ENCODE measurements at places on chromosomes 6 and 20. TPM values are rescaled to one million over a fixed set of nuclear protein-coding genes. Genes with fewer than 3 reads are reported as not detected.
A peak's percentile ranks its signal among the peaks of the same experiment; 100 is the strongest.

- no peak overlapping the region for H3K27ac ChIP-seq
- no peaks in the 10 kb centered on the region for H3K27me3 ChIP-seq
- DNase-seq = no peak
- no peaks in the 10 kb centered on the region for H3K4me1 ChIP-seq
- H3K4me3 ChIP-seq = no peak overlapping the region
Measured at GRCh38 chr20:19897891-19898290, 119.3 kb upstream of the NAA20 start.

DNA sequence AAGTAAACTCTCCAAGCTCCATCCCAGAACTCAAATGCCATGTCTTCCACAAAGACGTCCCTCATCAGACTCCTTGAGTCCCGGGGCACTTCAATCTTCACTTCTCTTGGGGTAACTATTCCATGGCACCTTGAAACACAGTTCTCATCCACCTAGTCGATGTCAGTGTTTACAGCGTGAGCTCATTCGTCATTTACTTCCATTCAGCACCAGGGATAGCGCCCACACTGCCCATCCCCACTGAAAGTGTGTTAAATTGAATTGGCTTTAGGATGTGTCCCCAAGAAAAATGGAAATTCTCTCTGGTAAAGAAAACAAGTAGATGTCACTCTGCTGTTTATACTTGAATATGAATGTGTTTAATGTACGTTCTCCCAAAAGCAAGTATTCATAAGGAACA, 31.3 kb downstream of the KCNK15 start:
- H3K36me3 ChIP-seq = no peaks in the 10 kb centered on the region
- H3K4me3 ChIP-seq = no peak overlapping the region
- H3K27me3 ChIP-seq = no peaks in the 10 kb centered on the region
- no peaks in the 10 kb centered on the region for H3K4me1 ChIP-seq

The HLA-DQB1 gene
- total RNA-seq = 5.4 TPM

DNA sequence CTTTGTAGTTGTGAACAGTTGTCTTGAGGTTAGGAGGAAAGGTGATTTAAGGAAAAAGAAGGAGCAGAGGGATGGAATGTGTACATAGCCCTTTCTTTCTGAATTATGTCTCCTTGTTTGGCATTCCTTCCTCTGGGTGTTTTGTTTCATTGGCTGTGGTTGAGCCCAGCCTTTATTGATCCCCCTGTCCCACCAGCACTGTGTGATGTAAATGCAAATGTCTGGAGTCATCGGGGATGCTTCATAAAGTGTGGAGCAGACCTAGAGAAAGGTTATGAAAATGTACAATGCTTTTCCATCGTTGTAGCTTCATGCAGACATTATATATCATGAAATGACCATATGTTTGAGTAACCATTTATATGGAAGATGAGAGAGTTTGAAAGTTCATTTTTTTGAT, 164.5 kb downstream of the PLCB1 start:
- no peak for DNase-seq
- no peaks in the 10 kb centered on the region for H3K4me1 ChIP-seq
- H3K36me3 ChIP-seq = no peaks in the 10 kb centered on the region
- no peaks in the 10 kb centered on the region for H3K27me3 ChIP-seq
- H3K4me3 ChIP-seq = no peak overlapping the region

DNA sequence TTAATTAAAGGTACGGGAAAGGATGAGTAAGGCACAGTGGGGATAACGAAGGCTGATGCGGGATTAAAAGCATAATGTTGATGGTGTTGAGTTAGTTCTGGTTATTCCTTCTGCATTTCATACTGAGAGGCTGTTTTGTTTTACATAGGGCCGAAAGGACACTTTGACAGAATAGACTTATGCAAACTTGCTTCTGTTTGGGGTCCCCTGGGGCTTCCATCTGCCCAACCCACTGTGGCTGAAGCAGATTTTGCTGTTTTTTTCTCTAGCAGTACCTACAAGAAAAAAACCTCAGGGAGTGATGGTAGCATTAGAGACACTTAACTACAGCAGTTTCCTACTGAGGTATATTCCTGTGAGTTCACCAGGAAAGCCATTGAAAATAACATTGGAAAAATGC, 136.1 kb upstream of the SUPT3H start:
- DNase-seq = no peak
- H3K36me3 ChIP-seq = no peaks in the 10 kb centered on the region
- H3K27ac ChIP-seq = no peak overlapping the region
- no peaks in the 10 kb centered on the region for H3K4me1 ChIP-seq
- no peak overlapping the region for H3K4me3 ChIP-seq

DNA sequence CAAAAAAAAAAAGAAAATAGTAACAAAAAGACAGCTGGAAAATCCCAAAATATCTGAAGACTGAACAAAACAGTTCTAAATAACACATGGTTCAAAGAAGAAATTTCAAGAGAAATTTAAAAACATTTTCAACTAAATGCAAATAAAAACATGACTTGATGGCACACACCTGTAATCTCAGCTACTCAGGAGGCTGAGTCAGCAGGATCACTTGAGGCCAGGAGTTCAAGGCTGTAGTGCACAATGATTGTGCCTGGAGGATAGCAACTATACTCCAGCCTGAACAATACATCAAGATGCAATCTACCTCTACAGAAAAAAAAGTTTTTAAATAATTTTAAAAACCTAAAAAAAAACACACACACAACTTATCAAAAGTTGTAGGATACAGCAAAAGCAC, 21.6 kb upstream of the ASF1A start:
- no peak overlapping the region for H3K4me3 ChIP-seq
- H3K27me3 ChIP-seq = no peaks in the 10 kb centered on the region
- H3K36me3 ChIP-seq = no peaks in the 10 kb centered on the region
- H3K4me1 ChIP-seq = no peaks in the 10 kb centered on the region

GRCh38 chr6:52055451-52055850, 32.0 kb downstream of the PKHD1 start:
- H3K4me3 ChIP-seq = no peak overlapping the region
- H3K4me1 ChIP-seq = no peaks in the 10 kb centered on the region
- H3K27me3 ChIP-seq = peaks cover 7% of the 10 kb centered on the region
- DNase-seq = no peak
- no peaks in the 10 kb centered on the region for H3K36me3 ChIP-seq
- H3K27ac ChIP-seq = no peak overlapping the region

DNA sequence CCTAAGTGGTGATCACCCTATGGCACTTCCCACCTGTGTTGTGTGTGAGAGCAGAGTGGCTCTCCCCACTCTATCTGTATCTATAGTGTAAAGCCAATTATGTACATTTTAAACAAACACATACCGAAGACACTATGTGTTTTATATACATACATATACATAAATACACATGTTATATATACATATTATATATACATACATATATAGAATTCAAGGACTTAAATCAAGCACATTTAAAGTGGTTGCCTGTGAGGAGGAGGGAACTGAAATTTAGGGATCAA, 246.6 kb downstream of the LY86 start:
- no peak overlapping the region for H3K27ac ChIP-seq
- H3K4me3 ChIP-seq = no peak overlapping the region
- no peak for DNase-seq
- no peaks in the 10 kb centered on the region for H3K4me1 ChIP-seq

GRCh38 chr6:14951704-14952103, 294.2 kb upstream of the JARID2 start:
- H3K4me3 ChIP-seq = no peak overlapping the region
- H3K36me3 ChIP-seq = no peaks in the 10 kb centered on the region
- no peaks in the 10 kb centered on the region for H3K4me1 ChIP-seq

The ULBP1 gene
- 0.29 TPM for total RNA-seq

DNA sequence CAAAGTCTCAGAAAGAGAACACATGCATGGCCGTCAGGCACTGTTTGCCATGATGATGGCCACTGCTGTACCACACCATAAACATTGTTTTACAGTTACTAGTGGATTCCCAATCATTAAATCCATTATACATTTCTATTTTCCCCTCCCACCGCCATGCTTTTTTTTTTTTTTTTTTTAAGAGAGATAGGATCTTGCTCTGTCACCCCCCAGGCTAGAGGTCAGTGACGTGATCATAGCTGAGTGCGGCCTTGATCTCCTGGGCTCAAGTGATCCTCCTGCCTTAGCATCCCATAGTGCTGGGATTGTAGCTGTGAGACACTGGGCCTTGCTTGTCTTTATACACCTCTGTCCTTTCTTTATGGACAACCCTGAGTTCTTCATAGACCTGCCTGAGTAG, 4.3 kb upstream of the BTN3A3 start:
- no peak for DNase-seq
- no peak overlapping the region for H3K4me3 ChIP-seq
- no peak overlapping the region for H3K27ac ChIP-seq
- H3K36me3 ChIP-seq = no peaks in the 10 kb centered on the region
- no peaks in the 10 kb centered on the region for H3K4me1 ChIP-seq
- H3K27me3 ChIP-seq = no peaks in the 10 kb centered on the region

The NRN1 gene
- 81.4 TPM for total RNA-seq

The AIF1 gene
- 28.2 TPM for total RNA-seq

GRCh38 chr6:35073766-35074471, 67.2 kb downstream of the TCP11 start:
- H3K36me3 ChIP-seq = no peaks in the 10 kb centered on the region
- H3K4me1 ChIP-seq = no peaks in the 10 kb centered on the region
- DNase-seq = no peak
- H3K4me3 ChIP-seq = no peak overlapping the region

GRCh38 chr20:52622081-52622480, 350.1 kb upstream of the TSHZ2 start:
- H3K36me3 ChIP-seq = no peaks in the 10 kb centered on the region
- H3K4me1 ChIP-seq = no peaks in the 10 kb centered on the region
- no peak overlapping the region for H3K27ac ChIP-seq
- no peaks in the 10 kb centered on the region for H3K27me3 ChIP-seq
- no peak overlapping the region for H3K4me3 ChIP-seq

The ZC3H12D gene
- 2.3 TPM for total RNA-seq

DNA sequence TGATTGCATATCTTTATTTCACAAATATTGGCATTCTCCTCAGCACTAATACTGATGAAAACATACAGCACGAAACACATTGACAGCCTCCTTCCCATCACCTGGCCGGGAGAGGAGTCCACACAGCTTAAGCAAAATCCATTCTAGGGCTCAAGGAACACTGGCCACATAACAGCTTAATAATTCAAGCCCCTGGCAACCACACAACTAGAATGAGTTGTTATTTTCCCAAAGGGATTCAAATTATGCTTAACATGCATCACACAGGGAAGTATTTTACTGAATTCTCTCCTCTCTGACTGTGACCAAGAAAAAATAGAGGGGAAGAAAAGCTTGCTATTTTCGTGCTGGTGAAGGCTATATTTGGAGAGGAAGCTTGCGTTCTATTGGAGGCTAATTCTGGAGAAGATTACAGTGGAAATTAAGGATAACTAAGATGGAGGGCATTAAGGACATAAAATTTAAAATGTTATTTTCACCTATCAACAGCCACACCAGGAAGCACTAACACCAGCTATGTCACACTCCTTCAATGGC, 198.5 kb downstream of the ADGRG6 start:
- H3K4me3 ChIP-seq = no peak overlapping the region
- H3K4me1 ChIP-seq = no peaks in the 10 kb centered on the region
- H3K36me3 ChIP-seq = no peaks in the 10 kb centered on the region
- DNase-seq = no peak
- no peaks in the 10 kb centered on the region for H3K27me3 ChIP-seq

GRCh38 chr20:9036593-9036992, 32.3 kb upstream of the PLCB4 start:
- H3K4me1 ChIP-seq = no peaks in the 10 kb centered on the region
- no peaks in the 10 kb centered on the region for H3K27me3 ChIP-seq
- no peak overlapping the region for H3K27ac ChIP-seq
- no peak overlapping the region for H3K4me3 ChIP-seq

DNA sequence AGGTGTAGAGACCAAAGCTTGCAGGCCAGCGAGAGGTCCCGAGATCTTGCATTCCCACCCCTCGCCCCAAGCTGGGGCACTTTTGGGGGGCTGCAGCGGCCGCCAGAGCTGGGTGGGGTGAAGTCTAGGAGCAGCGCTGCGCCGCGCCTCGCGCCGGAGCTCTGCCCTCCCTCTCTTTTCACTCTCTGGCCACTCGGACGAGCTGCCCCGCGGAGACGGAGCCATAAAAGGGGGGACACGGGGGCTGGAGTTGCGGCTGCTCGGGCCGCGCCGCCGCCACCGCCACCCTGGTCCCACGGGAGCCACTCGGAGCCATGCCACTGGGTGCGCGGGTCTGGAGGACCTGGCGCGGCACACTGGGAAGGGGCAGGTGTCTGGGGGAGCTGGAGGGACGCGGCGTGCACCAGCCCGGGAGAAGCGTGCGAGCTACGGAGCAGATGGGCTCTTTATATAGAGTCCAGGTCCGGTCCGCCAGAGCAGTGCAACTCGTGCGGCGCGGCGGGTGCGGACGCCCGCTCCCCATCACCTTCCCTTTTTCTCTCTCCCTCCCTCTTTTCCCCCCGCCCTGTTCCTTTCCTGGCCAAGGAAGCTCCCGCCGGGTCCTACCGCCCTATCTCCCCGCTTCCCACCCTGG, 687 bp upstream of the HTR1B start:
- no peaks in the 10 kb centered on the region for H3K36me3 ChIP-seq
- H3K27ac ChIP-seq = no peak overlapping the region
- H3K4me3 ChIP-seq = peak overlapping the region; percentile 45
- peaks cover 7% of the 10 kb centered on the region for H3K27me3 ChIP-seq
- DNase-seq = no peak

- no peak for DNase-seq
- H3K27ac ChIP-seq = no peak overlapping the region
- H3K36me3 ChIP-seq = no peaks in the 10 kb centered on the region
- H3K4me3 ChIP-seq = no peak overlapping the region
- H3K27me3 ChIP-seq = no peaks in the 10 kb centered on the region
- no peaks in the 10 kb centered on the region for H3K4me1 ChIP-seq
Measured at GRCh38 chr20:17439616-17440296, 91.4 kb downstream of the BFSP1 start.

DNA sequence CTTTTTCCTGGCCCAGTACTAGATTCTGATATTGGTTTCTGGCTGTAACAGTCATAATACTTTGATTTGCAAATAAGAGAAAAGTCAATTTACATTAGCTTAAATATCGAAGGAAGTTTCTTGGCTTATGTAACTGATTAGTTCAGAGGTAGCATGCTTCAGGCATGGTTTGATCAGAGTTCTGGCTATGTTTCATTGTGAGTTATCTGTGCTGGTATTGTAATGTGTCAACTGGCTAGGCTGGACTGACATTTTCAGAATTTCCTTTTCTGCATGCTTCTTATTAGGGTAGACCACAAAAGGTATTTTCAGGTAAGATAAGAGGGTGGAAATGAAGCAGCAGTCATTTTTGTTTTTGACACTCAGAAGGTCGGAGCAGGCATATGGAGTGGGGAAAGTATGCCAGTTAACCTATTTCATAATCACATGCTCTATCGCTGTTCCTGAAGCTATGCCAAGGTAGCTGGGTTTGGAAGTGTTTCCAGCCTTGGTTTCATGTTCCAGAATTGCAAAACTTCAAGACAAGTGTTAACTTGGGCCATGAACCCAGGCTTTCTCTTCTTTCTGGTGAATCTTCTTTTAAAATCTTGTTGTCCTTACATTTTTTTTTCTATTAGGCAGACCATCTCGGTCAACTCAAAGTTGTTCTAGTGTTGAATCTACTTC, 244.9 kb downstream of the DHX35 start:
- no peaks in the 10 kb centered on the region for H3K36me3 ChIP-seq
- H3K27me3 ChIP-seq = no peaks in the 10 kb centered on the region
- DNase-seq = no peak
- no peak overlapping the region for H3K4me3 ChIP-seq
- H3K27ac ChIP-seq = no peak overlapping the region

Measured in breast epithelium (tissue), 4 donors.